NCI-H2171 (cell line): ENCODE measurements at places on chromosomes 4 and X.

DNA sequence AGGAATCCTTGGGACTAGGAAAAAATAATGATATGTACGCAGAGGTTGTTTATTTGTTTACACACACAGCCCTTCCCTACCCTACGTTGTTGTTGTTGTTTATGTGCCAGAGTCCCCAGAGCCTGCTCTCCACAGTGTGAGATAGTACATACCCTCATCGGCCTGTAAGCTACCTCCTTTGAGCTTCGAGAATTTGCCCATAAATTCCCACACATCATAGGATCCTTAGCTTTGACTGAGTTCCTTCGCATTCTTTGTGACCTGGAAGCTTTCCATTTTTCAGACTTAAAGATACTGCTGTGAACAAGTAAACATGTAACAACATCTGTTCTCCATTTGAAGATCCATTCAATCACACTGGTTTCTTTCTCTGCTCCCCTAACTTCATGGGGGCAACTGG, 114.5 kb downstream of the IRF2 start:
- DNase-seq, result no peak

GRCh38 chr4:28227764-28228163, 1367.1 kb downstream of the STIM2 start:
- DNase-seq, result no peak

GRCh38 chr4:134544303-134544770, 342.7 kb upstream of the PABPC4L start:
- peak; percentile 64 for DNase-seq

DNA sequence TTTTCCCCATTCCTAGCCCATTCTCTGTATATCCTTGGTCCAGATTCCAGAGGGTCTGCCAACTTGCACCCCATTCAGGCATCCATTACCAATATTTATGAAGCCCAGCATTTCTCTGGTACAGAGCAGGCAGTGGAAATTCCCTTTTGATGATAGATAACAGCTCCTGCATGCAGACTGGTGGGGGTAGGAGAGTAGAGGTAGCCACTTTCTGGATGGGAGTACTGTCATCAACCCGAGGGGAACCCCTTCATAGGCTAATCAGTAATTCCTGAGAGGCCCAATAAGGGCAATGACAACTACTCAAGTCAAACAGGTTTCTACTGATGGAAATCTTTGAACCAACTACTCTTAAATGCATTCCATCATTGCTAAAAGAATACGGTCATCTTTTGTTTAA, 63.7 kb downstream of the COL25A1 start:
- DNase-seq, result no peak

DNA sequence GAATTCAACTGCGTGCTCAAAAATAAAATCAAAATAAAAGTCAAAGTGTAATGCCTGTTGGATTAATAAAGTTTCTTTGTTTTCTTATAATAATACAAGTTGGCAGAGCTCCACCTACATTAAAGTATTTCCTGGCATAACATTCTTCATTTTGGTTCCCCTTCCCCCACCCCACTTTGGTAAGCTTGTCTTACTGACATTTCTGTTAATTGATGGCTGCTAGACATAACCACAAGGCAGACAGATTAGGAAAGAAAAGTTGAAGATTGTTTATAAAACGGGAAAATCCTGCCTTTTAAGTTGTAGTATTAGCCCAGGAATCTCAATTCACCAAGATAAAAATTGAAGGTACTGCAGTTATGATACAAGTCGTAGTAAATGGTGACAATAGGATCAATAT, 246.5 kb upstream of the RPS6KA3 start:
- no peak for DNase-seq

DNA sequence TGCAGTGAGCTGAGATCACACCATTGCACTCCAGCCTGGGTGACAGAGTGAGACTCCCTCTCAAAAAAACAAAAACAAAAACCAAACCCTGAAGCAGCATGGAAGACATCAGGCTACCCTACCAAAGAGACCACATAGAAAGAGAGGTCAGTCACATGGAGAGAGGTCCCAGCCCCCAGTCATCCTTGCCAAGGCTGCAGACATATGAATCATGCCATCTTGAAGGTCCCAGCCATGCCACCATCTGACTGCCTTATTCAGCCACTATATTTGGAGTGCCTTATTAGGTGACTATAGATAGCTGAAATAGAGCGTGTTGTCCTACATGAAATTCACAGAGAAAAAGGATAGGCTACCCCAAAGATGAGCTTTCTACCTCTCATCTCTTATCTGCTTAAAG, 48.2 kb downstream of the SPINK2 start:
- no peak for DNase-seq

- DNase-seq, result no peak
These were observed 134.2 kb downstream of the SPOCK3 start for GRCh38 chr4:167100120-167100519.

- DNase-seq, result no peak
These were observed 34.9 kb downstream of the PDE5A start for GRCh38 chr4:119593698-119594097.

DNA sequence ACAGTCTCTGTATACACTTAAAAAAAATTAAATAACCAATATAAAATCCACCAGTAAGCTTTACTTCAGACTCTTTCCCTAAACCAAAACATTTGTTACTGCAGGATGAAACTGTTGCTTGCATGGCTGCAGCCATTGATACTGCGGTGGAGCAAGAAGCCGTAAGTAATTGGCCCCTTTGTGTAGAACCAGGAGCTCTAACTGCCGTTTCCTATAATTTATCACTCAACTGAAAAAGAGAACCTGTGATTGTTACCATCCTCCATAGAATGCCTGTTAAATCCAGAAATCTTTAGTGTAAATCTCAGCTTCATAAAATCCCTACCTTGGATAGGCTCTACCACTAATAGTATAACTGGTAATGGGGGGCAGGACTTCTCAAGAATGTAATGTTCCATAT, 62.6 kb downstream of the KIF4A start:
- no peak for DNase-seq

- DNase-seq, result peak; percentile 5
These were observed 103.1 kb downstream of the PHEX start for GRCh38 chrX:22135171-22135711.

GRCh38 chrX:155434906-155435743, 23.3 kb downstream of the F8A3 start:
- no peak for DNase-seq

GRCh38 chr4:8761167-8761823, 110.3 kb downstream of the HMX1 start:
- DNase-seq, result no peak

DNA sequence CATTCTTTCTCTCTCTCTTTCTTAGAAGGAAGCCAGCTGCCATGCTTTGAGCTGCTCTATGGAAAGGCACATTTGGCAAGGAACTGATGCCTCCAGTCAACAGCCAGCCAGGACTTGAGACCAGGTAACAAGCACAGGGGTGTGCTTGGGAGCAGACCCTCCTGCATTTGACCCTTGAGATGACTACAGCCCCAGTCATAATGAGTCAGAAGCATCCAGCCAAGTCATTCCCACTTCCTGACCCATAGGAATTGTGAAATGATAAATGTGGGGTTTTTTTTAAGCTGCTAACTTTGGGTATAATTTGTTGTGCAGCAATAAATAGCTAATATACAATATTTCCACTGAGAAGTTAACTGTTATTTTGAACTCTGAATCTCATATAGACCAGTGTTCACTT, 446.9 kb downstream of the GRXCR1 start:
- DNase-seq, result no peak

- DNase-seq, result no peak
These were observed 250.7 kb downstream of the ARAP2 start for GRCh38 chr4:35993606-35994005.

DNA sequence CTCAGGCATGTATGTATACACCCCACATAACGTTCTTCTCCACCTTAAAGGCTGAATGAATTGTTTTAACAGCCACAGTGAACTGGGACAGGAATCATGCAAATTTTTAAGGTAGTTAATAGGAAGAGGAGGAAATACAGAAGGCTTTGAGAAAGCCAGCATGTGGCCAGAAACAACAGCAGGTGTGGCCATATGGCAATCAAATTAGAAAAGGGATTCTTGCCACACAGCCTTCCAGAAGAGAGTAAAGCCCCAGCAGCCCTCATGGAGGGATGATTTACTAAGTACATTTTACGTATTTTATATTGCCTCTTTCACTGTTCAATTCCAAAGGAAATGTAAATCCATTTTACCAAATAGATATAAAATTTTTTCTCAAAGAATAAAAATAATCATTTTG, 792.2 kb downstream of the ADGRL3 start:
- DNase-seq, result peak; percentile 31

GRCh38 chr4:53193111-53193510, 172.8 kb downstream of the SCFD2 start:
- DNase-seq, result no peak

- no peak for DNase-seq
These were observed 99.0 kb upstream of the GPR34 start for GRCh38 chrX:41589634-41590270.

- DNase-seq, result no peak
These were observed 626.8 kb upstream of the GNPDA2 start for GRCh38 chr4:45353161-45353560.

GRCh38 chr4:165838575-165838974, 34.5 kb upstream of the TLL1 start:
- no peak for DNase-seq

GRCh38 chrX:100379388-100379986, 30.6 kb downstream of the PCDH19 start:
- no peak for DNase-seq

DNA sequence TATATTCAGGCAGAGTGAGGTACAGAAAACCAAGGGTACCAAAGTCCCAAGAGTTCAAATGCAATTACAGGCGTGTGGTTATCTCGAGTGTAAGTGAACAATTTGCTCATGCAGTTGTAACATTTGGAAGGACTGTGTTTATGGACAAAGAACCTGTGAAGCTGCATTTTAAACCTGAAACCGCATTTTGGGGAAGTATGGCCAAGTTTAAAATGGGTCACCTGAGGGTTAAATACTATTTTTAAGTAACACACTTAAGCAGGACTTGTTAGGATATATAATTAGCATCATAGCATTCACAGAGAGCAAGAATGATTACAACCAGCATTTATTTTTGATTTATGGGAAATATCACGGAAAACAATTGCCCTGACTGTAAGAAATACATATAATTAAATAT, 79.1 kb upstream of the LCORL start:
- DNase-seq, result no peak

DNA sequence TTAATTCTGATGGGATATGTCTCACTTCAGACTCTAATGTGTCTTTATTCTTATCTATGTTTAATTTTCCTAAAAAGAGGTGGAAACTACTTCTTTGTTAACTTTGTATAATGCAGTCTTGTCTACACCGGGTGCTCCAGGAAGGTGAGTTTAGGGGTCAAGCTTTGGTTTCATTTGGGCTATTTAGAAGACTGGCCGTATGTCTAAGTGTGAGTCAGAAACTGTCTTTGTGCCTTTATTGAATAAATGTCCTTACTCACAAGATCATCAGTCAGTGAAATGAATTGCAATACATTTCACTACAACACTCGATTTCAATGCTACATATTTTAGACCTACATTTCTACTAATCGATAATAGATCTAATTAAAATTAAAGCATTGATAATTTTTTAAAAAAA, 56.2 kb downstream of the PROM1 start:
- no peak for DNase-seq

- no peak for DNase-seq
These were observed 282.4 kb downstream of the FSTL5 start for GRCh38 chr4:161881370-161881769.

DNA sequence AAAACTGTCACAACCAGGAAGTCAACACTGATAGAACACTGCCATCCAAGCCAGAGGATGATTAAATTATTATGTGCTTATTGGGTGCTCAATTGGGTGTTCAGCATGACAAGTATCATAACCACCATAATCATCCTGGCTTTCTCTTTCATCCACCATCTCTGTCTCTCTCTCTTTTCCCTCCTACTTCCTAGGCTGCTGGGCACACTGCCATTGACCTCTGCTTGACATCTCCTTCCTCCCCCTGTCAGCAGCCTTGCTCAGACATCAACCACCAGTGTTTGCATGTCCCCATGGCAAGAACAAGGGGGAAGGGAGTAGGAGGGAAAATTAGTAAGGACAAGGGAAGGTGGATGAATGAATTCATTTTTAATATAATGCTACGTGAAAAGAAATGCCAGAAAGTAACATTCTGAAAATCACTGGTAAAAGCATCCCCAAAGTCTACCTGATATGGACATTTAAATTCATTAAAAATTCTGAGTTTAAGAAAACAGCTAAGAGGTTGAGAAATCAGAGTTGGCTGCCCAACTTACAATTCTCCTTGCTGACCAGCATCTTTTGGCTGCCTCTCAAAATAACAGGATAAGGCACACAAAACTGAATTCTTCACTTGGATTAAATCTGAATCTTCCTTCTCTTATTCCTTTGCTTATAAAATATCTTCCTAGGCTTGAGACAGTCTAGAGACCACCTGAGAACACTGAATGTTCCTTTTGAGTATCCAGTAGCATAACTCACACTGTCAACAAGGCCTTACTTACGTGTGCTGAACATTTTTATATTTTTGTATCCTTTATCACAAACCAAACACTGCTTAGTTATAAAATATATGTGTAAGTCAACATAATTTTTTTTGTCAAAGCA, 48.5 kb downstream of the SNCA start:
- no peak for DNase-seq

- no peak for DNase-seq
These were observed 37.9 kb upstream of the PAPSS1 start for GRCh38 chr4:107757864-107758476.

DNA sequence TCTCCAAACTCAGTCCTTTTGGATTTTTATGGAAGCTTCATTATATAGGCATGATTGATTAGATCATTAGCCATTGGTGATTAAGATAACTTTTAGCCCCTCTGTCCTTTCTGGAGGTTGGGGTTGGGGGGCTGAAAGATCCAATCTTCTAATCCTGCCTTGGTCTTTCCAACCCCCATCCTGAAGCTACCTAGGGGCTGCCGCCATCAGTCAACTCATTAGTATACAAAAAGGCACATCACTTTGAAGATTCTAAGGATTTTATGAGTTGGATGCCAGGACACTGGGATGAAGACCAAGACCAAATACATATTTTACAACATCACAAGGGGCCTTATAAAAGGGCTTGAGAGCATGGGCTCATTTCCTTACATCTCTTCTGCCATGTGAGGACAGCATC, 47.5 kb downstream of the CYTL1 start:
- DNase-seq, result no peak

GRCh38 chr4:102642631-102643298, 118.0 kb downstream of the MANBA start:
- DNase-seq, result no peak

DNA sequence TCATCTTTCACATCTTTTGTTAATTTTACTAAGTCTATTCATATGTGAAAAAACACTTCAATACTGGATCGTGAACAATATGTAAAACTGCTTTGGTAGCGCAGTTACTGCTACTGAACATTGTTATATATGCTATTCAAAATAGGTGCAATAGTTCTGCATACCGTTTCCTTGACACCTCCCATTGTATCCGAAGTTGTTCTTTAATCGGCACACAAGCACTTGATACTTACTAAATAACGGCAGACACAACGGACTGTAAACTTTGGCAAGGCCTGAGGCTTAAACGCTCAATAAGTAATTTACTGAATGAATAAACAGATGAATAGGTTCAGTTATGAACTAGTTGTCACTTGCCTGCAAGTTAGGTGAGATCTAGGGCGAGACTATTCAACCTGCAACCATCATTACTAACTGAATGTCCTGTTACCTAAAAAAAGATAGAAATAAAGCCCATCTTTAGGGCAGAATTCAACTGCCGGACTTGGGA, 620 bp downstream of the ANAPC10 start:
- DNase-seq, result no peak
